ENCODE measurements at places on chromosomes 2 and 18.

DNA sequence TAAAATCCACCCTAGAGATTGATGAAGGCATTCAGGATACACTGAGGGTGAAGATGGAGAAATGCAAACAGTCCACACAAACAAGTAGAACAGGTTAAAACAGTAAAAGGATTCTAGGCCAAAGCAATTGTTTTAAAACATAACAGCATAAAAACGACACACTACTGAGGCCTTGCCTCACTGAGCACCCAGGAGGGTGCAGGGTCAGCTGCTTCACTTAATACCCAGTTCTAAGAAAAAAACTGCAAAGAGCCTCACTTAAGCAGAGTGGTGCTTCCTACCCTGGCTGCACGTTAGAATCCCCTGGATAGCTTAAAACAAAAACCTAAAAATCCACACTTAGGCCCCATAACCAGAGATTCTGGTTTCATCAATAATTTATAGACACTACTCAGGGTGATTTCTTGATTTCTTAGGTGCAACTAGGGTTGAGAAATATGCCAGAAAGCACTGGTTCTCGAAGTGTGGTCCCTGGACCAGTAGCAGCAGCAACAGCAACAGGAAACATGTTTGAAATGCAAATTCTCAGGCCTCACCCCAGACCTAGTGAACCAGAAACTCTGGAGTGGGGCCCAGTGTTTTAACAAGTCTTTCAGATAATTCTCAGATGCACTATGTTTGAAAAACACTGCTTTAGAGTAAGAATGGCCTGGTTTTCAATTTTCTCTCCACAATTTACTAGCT lies 279.1 kb downstream of the ZEB2 start:
- no peak for DNase-seq

DNA sequence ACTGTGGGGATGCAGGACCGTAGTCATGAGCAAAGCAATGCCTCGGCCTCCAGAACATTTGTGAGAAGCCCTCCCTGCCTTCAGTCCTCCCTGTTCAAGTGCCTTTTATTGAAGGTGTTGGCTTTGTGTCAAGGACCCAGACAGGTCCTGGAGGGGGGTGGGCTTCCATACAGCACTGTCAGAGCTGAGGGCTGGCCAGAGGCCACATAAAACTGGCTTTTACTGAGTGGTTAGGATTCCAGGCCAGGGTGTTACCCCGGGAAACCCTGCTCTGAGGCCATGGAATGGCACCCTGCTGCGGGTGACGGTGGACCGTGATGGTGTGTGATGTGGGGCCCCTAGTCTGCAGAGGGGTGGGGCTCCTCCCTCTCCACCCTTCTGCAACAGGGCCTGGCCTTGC lies 41.6 kb downstream of the TOGARAM2 start:
- DNase-seq = no peak

DNA sequence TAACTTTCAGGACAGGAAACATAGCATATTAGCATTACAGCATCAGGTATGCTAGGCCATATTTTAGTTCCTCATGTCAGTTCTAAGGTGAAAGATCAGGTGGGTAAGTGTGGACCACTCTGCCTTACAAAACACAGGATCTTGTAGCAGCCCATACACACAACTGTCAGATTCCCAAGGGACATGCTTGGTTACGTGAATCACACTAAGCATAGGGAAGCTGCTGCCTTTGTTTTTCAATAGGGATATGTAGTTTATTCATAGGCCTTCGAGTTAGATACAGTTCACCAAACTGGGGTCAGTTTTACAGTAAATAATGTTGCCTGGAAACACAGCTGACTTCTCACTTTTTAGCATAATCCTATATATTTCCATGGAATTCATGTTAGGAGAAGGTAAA lies 116.1 kb upstream of the OTX1 start:
- no peak for DNase-seq

DNA sequence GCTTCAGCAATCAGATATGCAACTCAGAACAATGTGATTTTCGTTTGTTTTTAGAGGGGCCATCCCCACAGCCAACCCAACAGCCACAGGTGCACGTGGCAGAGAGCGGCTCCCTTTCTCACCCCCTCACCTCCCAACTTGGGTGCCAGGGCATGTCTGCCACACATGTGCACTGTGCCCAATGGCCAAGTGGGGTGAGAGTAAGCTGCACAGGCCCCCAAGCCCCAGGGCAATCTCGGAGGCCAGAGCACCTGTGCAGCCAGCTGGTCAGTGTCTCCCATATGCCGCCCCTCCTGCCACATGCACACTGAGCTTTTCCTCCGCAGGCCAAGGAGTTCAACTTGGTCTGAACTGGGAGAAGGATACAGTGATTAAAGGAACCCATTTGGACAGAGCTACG lies 1130.2 kb downstream of the DSC3 start:
- DNase-seq = no peak

- DNase-seq = no peak
Measured at GRCh38 chr2:203077451-203077850, 62.8 kb downstream of the NBEAL1 start.

DNA sequence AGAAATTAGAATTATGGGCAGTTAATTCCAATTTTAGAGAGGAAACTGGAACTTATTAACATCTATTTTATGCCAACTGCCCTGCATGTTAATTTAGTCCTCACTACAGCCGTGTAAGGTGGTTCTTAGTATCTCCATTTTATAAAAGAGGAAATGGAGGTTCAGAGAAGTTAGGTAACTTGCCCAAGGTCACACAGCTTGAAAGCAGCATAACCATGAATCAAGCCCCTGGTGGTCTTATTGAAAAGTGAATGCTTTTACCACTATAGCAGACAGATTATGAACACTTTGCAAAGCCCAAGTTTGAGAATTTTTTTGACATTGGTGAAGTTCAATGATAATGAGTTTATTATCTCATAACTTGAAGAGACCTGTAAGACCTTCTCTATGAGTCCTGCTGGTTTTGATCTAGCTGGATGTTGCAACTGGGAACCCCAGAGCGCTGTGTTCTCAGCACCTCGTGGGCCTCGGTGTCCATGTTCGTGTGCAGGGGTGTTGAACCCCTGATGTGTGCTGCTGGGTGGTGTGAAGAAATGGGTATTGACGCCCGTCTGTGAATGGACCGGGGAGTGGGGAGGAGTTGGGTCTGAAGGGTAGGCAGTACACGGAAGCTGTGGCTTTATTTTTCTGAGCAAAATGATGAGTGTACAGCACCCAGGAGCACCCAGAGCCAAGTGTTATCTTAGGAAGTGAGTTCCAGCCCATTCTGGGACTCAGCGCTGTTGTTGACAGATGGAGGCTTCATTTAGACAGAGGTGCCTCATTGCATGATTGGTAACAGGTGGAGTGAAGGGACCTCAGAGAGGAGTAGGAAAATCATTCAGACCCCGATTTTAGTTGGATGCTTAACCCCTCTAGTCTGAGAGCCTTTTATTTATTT lies 9.7 kb downstream of the GREB1 start:
- no peak for DNase-seq
